ENCODE measurements at places on chromosomes 1 and 21.

DNA sequence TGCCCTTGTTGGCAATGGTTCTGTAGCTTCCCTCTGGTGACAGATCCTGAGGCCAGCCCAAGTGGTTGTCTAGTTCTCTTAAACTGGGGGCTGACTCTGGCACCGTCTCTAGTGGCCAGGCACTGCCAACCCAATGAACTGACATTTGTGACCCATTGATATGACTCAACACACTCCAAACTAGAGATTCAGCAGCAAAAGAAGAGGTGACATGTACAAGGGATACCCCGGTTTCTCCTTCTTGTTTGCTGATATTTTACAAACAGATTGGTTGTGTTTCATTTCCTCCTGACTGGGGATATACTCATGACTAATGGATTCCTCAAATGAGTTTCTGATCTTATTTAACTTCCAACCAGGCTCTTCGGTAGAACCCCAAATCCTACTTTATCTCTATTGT is 65.9 kb upstream of the DNAJC6 start:
- DNase-seq = no peak

DNA sequence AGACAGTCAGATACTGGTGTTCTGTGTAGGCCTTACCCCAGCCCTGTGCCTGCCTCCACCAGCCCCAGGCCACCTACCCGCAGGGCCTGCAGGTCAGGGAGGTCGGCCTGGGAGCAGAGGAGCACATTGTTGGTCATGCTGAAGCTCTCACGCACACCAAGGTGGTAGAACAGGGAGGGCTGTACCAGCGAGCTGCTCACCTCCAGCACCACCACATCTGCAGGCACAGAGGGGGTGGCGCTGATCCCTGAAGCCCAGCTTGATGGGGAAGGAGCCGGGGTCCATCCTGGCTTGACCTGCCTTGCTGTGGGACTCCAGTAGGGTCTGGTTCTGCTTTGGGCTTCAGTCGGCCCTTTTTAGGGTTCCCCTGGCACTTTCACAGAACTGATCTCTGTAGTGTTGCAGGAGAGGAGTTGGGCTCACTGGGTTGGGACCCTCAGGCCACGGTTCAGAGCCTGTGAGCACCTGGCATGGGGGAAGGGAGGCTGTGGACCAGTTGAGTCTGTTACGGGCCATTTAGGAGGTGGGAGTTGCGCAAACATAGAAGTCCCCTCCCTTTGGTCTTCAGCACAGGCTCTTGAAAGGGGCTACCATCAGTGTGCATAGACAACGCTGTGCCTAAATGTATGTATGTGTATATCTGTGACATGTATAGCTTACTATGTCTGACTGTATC is 1.9 kb downstream of the MAP3K6 start:
- DNase-seq = no peak

DNA sequence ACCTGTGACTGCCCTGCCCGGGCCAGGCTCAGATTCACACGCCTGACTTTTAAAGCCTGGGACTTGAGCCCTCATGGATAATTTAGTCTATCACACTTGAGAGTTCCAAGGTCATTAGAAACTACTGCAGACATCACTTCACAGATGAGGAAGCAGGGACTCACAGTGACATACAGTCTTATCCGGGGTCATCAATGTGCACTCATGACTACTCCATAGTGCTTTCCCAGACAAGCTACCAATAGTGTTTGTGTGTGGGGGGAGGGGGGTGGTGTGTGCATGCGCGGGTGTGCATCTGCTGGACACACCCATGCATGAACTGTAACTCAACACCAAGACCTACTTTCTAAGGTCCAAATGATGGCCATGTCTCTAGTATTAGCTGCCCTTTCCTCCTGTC is 16.1 kb upstream of the SLC5A9 start:
- DNase-seq = no peak

DNA sequence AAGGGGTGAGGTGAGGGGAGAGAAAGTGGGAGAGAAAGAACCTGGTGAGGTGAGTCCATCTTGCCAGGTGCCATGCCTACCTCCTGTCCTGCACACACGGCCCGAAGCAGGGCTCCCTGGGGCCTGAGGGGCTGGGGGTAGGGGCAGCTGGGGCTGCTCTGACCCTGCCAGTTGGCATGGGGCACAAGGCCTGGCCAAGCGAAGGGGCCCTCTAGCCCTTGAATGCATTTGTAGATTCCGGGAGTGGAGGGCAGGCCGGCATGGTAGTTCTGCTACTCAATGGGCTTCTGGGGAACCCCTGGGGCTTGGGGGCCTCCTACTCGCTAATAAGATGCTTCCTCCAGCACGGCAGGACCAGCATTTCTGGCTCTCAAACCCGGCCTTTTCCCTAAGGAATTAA is 3.6 kb upstream of the PRDM16 start:
- DNase-seq = no peak

DNA sequence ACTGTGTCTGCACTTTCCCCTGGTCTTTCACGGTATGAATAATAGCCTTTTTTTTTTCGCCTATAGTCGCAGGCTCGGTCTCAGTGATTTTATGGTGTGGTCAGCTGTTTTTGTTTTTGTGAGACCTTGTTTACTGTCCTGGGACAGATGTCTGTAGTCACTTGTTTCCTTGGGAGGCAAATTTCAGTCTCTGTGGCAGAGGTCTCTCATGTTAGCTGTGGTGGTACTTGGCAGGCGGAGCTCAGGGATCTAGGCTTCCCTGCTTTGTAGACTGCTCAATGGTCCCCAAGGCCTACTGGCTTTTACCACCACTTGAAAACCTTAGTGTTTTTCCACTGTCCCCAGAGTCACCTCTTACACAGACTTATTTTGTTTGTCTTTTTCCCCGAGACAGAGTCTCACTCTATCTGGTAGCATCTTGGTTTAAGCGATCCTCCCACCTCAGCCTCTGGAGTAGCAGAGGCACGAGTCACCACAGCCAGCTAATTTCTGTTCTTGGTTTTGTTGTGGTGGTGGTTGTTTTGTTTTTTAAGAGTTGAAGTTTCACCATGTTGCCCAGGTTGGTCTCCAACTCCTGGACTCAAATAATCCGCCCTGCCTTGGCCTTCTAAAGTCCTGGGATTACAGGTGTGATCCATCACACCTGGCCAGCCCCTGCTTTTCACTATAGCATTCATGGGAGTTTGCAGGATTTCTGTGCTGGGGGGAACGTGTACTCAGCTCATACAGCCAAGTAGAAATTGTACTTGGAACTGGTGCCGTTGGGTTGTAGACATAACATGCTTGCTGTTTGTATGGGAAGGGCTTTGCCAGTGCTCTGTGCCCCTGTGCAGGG is 10.3 kb downstream of the RNU1-2 start:
- DNase-seq = no peak

- no peak for DNase-seq
Observed at GRCh38 chr1:167052389-167052788, 37.8 kb downstream of the GPA33 start.
